ENCODE measurements at places on chromosomes 1 and 21. TPM values are rescaled to one million over a fixed set of nuclear protein-coding genes. Genes with fewer than 3 reads are reported as not detected.

DNA sequence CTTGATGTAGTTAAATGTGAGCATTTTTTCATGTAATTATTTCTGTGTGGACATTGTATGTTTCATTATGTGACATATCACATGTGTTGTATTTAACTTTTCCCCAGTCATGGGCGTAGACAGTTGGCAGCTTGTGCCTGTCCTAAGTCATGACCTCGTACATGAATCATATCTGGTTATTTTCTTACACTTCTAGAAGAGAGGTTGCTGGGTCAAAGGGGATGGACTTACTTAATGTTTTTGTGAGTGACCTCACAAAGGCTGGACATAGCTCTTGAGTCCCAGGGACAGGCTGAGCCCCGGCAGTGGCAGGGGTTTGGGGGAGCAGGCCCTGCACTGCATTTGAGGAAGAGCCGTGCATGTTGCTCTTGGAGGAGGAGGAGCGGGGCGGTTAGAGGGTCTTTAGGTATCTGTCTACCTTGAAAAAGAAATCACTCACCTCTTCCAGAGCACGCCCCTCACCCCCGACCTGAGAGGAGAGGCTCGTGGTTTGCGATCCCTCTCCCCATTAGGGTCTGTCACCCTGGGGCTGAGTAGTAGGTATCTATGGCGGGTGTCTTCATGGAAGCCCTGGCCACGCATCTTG lies 16.4 kb downstream of the IFNGR2 start:
- DNase-seq = no peak

- DNase-seq = no peak
Measured at GRCh38 chr1:192973202-192973601, 86.0 kb downstream of the UCHL5 start.

GRCh38 chr1:155882766-155883165 lies 23.4 kb downstream of the SYT11 start:
- DNase-seq = no peak

- DNase-seq = no peak
Measured at GRCh38 chr1:241799416-241799815, 48.6 kb upstream of the EXO1 start.

DNA sequence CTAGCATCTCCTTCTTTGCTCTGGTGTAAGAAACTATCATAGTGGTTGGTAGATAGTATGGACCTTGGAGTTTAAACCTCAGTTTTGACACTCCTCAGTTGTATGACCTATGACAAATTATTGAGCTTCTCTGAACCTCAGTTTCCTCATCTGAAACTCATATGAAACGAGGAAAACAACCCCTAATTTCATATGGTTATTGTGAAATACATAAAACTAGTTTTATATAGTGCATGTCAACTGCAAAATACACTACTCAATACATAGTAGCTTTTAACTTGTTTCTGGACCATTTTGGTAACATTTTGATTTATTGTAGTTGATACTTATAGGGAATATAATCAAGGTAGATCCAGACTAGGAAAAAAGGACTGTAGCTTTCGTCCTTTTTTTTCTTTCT lies 32.9 kb downstream of the CLIC4 start:
- DNase-seq = no peak

- DNase-seq = peak; percentile 55
Measured at GRCh38 chr1:95086949-95087533, 14.3 kb upstream of the ALG14 start.

DNA sequence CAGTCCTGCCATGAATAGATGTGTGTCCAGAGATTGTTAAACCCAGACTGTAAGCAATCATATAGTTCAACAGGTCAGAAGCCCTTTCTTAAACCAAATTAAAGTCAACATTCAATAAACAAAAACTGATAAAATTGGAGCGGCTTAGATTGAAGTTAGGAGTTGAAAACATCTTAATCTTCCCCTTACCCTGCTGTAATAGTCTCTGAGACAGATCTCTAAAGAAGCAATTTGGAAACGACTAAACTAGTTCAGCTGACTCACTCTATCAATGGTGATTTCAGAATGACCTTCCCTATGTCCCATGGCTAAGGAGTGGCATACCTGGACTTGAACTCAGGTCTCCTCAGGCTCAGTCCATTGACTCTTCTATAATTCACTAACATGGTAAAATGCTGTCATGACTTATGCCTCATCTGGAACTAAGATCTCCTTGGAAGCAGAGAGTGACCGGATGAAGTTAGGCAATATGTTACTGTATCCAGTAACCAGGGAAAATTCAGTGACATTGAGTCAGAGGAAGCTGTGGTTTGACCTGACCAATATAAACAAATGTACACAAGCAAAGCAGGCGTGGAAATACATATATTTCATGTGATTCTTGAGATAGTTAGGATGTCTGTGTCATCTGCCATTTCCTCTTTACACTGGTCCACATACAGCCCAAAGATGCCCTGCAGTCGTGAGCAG lies 30.1 kb downstream of the SGIP1 start:
- no peak for DNase-seq

GRCh38 chr1:224292419-224292818 lies 37.6 kb downstream of the NVL start:
- no peak for DNase-seq

GRCh38 chr1:92352856-92353255 lies 54.0 kb downstream of the RPAP2 start:
- DNase-seq = no peak

DNA sequence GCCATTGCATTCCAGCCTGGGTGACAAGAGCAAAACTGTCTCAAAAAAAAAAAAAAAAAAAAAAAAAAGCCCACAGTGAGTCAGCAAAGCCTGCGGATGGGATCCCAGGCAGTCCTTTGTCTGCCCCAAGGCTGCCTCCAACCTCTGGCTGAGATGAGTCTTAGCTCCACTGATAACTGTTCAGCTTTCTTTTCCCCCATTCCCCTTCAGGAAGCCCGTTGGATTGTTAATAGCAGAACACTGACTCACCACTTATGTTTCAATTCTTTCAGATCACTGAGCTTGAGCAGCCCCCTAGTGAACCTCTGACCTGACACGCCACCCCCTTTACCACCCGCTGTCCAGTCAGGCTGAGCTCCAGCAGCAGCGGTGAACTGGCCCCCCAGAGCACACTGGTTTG lies 57.5 kb downstream of the ERG start:
- no peak for DNase-seq

DNA sequence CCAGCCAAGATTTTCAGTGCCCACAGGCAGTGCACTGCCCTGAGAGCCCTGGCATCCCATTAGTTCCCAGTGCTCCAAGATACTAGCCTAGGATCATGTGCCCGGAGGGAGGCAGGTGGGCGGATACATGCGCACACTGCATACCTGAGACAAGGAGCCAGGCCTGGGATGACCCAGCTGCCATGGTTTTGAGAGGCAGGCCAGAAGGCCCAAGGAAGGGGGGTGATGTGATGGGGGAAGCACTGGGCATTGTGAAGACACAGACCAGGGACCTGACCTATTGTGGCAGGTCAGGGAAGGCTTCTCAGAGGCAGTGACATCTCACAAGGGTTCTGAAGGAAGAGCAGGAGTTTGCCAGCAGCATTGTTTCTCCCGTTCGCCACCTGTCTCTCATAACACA lies 3.6 kb downstream of the ZC3H12A start:
- DNase-seq = no peak

DNA sequence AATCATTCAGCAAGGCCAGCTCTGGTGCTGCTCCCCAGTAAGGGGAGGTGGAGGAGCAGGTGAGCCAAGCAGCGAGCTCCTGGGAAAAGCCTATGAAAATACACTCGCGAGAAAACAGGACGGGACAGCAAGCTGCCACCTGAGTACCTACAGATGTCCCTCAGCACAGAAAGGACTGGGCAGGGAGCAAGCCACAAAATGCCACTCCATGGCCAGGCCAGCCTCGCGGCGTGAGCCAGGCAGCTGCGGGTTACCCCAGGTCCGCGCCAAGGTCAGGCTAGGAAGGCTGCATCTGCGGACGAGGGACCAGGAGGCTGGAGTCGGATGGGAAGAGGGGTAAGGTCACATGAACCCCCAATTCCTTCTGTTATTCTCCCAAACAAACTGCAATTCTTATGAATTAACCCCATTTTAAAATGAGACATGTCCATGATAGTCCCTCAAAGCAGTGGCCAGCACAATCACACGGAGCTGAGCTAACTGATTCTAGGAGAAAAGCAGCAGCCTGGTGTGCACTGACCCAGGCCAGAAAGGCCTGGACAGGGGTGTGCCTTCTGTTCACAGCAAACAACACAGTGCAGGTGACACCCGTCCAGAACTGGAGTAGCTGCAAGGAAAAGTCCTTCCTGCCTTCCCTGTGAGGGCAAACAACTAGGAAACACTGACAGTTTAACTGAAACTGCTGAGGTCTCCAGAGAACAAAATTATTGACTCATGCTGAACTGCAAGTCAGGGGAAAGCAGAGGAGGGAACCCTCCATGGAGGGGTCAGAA lies 26.5 kb downstream of the PARP1 start:
- no peak for DNase-seq

GRCh38 chr1:204409836-204410687 lies 1.6 kb downstream of the PPP1R15B start:
- DNase-seq = no peak

DNA sequence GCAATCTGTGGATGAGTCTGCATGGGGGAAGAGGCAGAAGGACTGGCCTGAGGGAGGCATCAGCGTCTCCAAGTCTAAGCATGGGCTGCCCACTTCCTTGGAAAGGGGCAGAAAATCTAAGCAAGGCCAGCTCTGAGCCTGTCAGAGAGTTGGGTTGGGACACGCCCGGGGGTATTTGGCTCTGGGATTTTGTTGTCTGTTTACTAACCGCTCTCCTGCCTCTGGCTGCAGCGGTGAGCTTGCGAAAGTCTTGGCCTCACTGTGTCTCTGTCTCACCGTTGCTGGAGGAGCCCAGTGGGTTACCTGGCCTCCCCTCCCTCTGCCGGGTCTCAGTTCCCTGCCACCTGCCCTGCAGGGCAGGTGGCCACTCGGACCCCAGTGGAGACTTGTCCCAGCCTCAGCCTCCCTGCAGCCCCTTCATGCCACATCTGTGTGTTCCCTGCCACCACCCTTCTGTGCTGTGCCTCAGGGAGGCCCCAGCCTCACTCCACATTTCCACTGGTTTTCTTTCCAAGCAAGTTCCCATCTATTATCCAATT lies 33.7 kb downstream of the EDN2 start:
- DNase-seq = no peak

DNA sequence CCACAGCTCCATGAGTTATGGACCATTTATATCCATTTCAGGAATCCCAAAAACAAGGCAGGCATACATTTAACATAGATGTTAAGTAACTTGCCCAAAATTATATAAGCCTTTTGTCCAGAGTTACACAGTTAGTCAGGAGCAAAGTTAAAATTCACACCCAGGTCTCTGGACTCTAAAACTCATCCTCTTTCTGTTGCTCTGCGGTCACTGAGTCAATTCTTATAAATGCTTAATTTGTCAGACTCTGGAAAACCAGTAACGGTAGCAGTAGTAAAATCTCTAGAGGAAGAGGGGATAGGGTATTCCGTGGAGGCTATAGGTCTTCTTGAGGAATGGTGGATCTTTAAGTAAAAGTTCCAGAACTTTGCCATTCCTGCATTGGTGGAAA lies 223.6 kb upstream of the JUN start:
- DNase-seq = no peak

DNA sequence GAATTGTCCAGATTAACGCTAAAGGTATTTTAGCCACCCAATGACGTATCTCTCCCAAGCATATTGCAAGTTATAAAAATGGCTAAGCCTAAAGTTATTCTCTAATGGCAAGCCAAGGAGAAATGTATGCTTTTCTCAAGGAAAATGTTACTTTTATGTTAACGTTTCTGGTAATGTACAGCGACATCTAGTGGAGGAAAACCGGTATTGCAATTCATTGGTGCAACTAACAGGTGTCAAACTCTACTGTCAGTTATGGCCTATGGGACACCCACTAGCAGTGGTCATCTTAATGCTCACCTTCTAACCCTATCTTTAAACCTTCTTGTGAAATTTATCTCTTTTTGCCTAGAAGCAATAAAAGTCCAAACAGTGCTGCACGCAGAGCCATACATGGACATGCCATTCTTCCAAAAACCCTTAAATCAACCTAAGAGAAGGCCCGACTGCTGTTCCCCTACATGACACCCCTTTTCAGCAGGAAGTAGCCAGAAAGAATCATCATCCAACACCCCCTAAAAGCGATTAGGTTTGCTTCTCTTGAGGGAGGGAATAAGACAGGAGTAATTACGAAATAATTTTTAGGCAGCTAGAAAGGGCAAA lies 68.7 kb upstream of the LRIF1 start:
- DNase-seq = no peak

The LRRC71 gene
- total RNA-seq = 0.20 TPM

The TMPRSS2 gene
- 0.69 TPM for total RNA-seq

The MSH4 gene
- total RNA-seq = 0.39 TPM

The SLC26A9 gene
- total RNA-seq = 0.20 TPM

The KIAA1614 gene
- 4.5 TPM for total RNA-seq

The VHLL gene
- not detected for total RNA-seq

The SDF4 gene
- total RNA-seq = 40.8 TPM

The WNT3A gene
- 0.39 TPM for total RNA-seq

The PSMD4 gene
- 88.1 TPM for total RNA-seq
